Heart right ventricle (tissue), 16 donors: ENCODE measurements at places on chromosomes 5 and 9. TPM values are rescaled to one million over a fixed set of nuclear protein-coding genes. Genes with fewer than 3 reads are reported as not detected.

The ARL14EPL gene
- total RNA-seq: not detected

The SPATA31E1 gene
- total RNA-seq: not detected

The SLC1A1 gene
- total RNA-seq: 3.1 TPM

DNA sequence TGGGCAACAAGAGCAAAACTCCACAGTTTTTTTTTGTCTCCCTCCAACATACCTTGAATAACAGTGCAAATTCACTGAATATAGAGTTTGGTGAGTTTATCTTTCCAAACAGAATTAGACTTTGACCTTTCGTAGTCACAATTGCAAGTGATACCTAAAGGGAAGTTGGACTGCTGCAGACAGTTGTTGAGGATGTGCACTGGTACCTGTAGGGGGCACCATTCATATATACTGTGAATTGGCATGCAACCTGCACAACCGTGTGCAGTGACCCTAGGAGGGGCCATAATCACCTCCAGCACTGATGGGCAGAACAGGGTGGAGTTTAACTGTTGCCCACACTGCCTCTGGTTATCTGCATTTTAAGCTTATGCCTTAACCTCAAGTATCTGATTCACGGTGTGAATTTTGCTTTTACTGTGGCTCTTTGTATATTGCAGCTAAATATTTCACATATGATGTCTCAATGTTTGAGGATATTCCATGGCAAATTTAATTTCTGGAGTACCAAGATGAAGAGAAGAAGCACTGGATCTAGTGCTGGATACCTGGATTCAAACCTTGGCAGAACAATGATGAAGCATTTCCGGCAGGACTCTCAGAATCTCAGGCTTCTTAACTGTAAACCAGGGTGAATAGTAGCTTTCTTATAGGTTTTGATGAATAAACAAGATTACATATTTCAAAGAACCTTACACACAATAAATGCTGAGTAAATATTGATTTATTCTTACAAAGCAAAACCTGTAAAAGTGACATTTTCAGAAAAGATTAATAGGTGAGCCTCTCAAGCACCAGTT lies 144.3 kb downstream of the ACTBL2 start:
- no peak for DNase-seq

DNA sequence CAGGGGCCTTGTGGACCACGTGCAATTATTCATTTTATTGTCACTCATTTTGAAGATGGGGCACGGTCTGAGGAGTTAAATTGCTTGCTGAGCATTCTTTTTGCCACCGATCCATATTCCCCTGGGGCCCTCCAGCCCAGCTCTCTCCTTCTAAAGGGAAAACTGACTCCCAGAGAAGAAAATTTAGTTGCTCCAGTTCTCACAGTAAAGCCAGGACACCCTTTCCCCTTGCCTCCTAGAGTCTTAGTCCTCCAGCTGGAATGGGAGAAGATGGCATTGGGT lies 1.0 kb upstream of the PANK3 start:
- no peak for DNase-seq

GRCh38 chr5:55773057-55773456 lies 35.2 kb downstream of the DDX4 start:
- DNase-seq: no peak

- DNase-seq: no peak
Observed at GRCh38 chr5:89850513-89850865, 559.1 kb downstream of the CETN3 start.

DNA sequence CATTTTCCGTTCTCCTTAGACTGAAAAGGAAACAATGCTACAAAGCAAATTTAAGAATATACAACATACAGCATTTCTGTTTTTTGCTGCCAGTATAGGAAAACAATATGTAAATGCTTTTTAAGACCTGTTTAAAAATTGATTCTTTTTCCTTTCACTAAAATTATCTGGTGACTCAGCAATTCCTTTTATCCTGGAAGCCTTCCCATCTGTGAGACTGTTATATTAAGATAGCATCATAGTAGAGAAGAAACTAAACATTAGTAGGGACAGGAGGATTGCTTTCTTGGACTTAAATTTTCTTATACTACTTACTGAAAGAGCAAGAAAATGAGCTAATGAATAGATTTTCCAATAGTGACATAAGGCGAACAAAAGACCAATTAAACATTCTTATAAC lies 30.0 kb upstream of the GPR21 start:
- no peak for DNase-seq

GRCh38 chr9:32468740-32469139 lies 57.3 kb downstream of the RIGI start:
- DNase-seq: no peak
